ENCODE measurements at places on chromosomes 1 and 21. TPM values are rescaled to one million over a fixed set of nuclear protein-coding genes. Genes with fewer than 3 reads are reported as not detected.

DNA sequence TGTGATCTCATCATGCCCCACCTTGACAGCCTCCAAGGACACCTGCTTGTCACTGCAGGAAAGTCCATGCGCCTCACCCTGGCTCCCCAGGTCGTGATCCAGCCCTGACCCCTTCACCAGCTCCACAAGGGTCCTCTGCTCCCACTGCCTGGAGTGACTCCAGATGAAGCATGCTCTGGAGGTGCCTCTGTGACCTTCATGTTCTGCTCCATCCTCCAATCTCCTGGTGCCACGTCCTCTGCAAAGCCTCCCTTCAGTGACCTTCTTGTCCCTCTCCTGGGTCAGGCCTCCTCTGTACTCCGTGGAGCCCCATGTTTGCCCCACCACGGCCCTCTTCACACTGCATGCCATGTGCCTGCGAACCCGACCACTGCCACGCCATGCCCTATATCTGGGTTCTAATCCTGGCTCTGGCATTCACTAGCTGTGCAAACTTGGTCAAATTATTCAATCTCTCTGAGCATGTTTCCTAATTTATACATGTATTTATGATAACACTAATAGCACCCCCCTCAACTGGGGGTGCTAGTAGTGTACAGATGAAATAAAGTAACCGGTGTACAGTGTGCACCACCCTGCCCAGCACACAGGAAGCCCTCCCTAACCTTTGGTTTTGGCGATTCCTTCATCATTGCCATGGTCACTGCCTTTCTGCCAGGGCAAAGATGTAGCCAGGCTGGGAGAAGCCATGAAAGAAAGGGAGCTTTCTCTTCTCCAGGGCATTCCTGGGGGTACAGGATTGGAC, 77.4 kb downstream of the STUM start:
- no peak for DNase-seq

DNA sequence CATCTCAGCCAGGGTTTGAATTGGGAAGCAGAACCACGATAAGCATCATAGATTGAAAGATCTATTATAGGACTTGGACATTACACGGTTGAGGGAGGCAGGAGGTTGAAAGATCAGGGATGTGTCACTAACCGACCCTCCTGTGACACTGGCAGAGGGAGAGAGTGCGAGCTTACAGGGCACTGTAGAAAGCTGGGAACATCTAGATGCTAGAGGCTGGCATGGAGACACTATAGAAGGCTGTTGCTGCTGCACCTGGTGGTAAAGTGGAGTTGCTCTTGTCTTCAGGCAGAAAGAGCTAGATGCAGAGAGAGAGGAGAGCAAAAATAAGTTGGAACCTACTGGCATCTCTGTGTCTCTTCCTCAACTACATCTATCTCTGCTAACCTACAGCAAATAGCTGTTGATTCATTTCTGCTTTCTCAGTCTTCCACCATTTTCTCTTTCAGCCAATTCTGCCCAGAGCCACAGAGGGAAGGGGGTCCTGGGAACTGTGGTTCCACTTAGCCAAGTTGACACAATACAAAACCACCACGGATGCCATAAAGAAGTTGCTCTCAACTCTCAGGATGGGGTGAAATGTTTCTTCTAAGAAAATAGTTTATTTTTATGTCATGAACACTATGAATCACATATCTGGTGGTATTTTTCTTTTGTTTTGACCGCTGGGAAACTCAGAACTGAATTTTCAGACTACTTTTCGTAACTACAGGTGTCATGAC, 155.9 kb downstream of the ZNF281 start:
- DNase-seq, result no peak

- DNase-seq, result no peak
These were observed 119.1 kb downstream of the PTPRU start for GRCh38 chr1:29355375-29355774.

DNA sequence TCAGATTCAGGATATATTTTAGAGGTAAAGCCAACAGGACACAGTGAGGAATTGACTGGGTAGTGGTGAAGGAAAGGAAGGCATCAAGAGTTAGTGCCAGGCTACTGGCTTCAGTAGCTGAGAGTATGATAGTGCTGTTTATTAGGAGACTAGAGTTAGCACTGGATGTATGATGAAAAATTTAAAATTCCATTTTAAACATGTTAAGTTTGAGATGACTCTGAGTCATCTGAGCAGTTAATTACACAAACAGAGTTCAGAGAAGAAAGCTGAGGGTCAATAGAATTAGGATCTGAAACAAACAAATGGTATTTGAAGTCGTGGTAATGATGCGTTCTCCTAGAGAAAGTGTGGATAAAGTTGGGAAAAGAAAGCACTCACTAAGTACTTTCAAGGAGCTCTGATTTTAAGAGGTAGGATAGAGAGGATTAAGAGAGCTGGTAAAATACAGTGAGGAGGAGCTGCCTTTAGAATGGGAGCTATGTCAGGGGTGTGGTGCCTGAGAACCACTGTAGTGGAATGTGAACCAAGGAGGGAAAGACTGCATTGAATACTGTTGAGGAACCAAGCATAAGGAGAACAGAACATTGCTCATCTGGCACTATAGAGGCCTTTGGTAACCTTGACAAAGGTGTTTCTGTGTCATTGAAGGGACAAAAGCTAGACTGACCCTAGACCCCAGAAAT, 21.7 kb upstream of the SHCBP1L start:
- no peak for DNase-seq

DNA sequence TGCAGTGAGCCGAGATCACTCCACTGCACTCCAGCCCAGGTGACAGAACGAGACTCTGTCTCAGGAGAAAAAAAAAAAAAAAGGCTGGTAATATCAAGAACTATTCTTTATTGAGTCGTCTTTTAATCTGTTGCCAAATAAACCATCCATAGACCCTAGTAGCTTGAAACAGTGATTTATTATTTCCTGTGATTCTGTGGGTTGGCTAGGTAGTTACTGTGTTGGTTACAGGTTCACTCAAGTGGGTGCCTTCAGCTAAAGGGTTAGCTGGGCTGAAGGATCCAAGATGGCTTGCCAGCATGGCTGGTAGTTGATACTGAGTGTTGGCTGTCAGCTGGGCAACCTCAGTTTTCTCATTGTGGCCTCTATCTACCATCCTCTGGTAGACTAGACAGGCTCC, 9.2 kb downstream of the TLCD4 start:
- DNase-seq, result no peak

- DNase-seq, result no peak
These were observed 303.7 kb upstream of the PLD5 start for GRCh38 chr1:242828199-242828598.

GRCh38 chr1:154720328-154721297, 112.6 kb upstream of the ADAR start:
- DNase-seq, result no peak

DNA sequence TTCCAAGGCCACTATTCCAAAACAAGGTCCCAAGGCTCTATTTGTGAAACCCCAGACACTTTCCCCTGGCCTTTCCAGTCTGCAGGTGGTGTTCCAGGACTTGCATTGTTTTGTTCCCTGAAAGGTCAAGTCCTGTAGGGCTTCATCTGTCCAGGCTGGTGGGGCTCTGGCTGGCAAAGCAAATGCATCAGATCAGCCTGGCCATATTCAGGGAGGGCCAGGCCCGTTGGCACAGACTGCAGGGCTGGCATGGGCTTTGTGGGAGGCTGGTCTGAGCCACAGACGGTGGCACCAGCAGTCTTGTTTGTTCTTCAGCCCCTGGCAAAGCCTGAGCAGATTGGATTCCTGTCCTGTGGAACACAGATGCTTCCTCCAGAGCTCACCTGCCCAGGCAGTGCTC, 93.0 kb downstream of the SPATA46 start:
- DNase-seq, result no peak

GRCh38 chr1:79005945-79006344, 585 bp downstream of the ADGRL4 start:
- no peak for DNase-seq

DNA sequence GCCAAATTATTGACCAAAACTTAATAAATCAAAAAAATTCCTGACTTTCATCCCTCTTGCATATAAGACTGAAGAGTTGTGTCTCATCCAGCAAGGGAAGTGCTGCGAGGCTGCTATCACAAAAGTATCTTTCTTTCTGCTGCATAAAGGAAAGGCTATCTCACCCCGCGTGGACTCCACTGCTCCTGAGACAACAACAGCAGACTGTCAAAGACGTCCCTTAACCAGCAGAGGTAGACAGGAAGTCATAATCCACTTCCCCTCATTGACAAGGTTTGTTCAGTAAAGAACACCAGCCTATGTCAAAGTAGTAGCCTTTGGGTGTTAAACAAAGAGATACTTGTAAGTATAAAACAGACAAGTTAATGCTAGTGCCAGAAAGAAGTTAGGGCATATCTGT, 29.4 kb downstream of the VPS26C start:
- DNase-seq, result no peak

DNA sequence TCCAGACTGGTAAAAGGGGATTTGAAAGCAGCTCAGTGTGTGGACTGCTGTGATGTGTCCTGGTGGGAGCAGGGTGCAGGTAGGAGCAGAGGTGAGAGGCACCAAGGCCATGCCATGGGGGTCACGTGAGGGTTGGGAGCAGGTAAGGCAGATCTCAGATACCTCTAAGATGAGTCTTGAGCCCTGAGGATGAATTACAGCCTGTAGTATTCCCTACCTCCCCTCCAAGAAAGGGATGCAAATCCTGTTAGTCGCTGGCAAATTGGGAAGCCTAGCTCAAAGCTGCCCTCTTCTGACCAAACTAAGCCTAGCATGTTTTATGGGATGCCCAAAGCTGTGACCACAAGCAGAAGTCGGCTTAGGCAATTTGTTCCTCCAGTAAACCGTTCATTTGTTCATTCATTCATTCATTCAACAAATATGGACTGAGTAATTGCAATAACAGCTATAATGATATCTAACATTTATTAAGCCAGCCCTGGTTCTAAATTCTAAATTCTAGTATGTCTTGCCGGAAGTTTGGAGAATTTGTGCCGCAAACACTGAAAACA, 3.9 kb upstream of the NUAK2 start:
- peak; percentile 75 for DNase-seq

GRCh38 chr21:24395320-24395923, 1211.9 kb downstream of the MRPL39 start:
- DNase-seq, result no peak

GRCh38 chr1:5349526-5349925, 642.7 kb downstream of the NPHP4 start:
- DNase-seq, result no peak

- DNase-seq, result peak; percentile 75
These were observed at the start of gene NCAM2 for GRCh38 chr21:20997636-20998455. NCAM2 (plus strand) TSS chr21:20998409.

GRCh38 chr1:41003640-41004220, 17.8 kb downstream of the SLFNL1 start:
- peak; percentile 85 for DNase-seq

GRCh38 chr1:117967881-117968280, 38.3 kb downstream of the WDR3 start:
- DNase-seq, result peak; percentile 34

GRCh38 chr1:206897175-206897574, at the start of gene IL24:
IL24 (plus strand) TSS chr1:206897443; CDS start chr1:206897833, 390 bp downstream.
- DNase-seq, result no peak

DNA sequence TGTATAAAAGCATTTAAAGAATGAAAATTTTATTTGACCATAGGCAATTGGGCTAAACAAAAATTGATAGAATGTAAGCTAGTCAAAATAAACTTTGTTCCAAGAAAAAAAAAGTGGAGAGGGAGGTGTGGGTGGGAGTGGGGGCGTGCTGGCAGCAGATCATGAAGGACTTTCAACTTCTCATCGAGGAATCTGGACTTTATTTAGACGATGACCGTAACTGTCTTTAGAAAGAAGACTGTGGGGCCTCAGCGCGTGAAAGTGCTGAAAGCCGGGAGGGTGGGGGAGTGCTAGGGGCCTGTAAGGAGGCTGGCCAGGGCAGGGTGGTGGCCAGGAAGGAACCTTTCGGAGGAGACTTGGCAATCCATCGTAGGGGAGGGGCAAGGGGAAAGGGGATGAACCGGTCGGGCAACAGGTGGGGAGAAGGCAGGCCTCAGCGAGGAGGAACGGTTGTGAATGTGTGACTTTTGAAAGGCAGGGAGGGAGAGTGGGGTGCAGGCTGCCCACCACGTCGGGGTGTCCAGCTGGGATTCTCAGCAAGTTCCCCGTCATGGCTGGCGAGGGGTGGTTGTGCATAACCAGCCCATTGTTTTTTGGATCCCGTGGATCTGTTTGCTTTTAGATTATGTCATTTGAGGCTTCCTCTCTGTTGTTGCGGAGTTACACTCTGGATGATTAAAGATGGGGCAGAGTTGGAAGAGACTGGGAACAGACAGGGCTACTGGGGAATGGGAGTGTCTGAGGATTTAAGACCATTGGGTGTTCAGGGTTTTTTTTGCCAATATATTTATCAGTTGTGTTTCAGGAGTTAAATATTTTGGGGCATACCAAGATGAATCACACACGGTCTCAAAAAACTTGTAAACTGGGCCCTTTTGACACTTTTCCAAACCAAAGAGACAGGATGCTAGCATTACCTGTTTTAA, 35.5 kb downstream of the HUNK start:
- peak; percentile 36 for DNase-seq

- no peak for DNase-seq
These were observed 5.2 kb downstream of the RCC1 start for GRCh38 chr1:28510970-28511440.

DNA sequence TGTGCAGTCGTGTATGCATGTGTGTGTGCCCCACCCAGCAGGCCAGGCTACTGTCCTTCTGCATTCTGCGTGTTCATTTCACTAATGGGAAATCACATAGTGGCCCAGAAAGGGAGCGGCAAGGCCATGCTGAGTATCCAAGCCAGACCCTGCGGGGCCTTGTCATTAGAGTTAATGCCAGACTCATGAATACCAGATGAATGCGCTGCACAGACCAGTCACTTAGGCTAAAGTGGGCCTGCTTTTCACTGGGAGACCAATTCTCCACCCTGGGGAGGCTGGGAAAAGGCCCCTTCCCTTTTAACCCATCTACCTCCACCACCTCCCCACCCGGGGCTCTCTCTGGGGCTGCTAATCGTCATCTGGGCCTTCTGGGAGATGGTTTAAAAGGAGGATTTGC, 17.0 kb upstream of the GRIK3 start:
- no peak for DNase-seq

- DNase-seq, result peak; percentile 17
These were observed 89.5 kb downstream of the SCMH1 start for GRCh38 chr1:41152622-41153044.

GRCh38 chr1:94247138-94248094, 10.0 kb upstream of the ARHGAP29 start:
- peak; percentile 34 for DNase-seq

The LDLRAD1 gene
- polyA plus RNA-seq, result not detected

The MEX3A gene
- 113 TPM for polyA plus RNA-seq

The PRPF38A gene
- 42.5 TPM for polyA plus RNA-seq

The PIK3R3 gene
- polyA plus RNA-seq, result 14.8 TPM

The FCRL2 gene
- polyA plus RNA-seq, result not detected

The ATP1A4 gene
- polyA plus RNA-seq, result 3.7 TPM

The RCSD1 gene
- 23.5 TPM for polyA plus RNA-seq

The TFF2 gene
- polyA plus RNA-seq, result not detected

The RPL5 gene
- polyA plus RNA-seq, result 2,446 TPM

The TRIM58 gene
- polyA plus RNA-seq, result 4.0 TPM

All from muscle of arm (tissue), 14 donors.